Coronary artery (tissue), 2 donors: ENCODE measurements at places on chromosomes 13 and 19.

- DNase-seq: peak; percentile 61
These were observed 161.4 kb downstream of the STK24 start for GRCh38 chr13:98415326-98416070.

- DNase-seq: no peak
These were observed 2.2 kb downstream of the ERCC2 start for GRCh38 chr19:45368127-45368526.

- DNase-seq: no peak
These were observed 1141.6 kb upstream of the MIR17HG start for GRCh38 chr13:90205911-90206310.

GRCh38 chr13:68064001-68064770, 834.0 kb upstream of the PCDH9 start:
- no peak for DNase-seq

GRCh38 chr13:112744168-112745021, 54.6 kb downstream of the ATP11A start:
- DNase-seq: no peak

- DNase-seq: no peak
These were observed 22.0 kb downstream of the CEACAM16 start for GRCh38 chr19:44720945-44721344.

- DNase-seq: no peak
These were observed 9.4 kb upstream of the F7 start for GRCh38 chr13:113096052-113096744.

- no peak for DNase-seq
These were observed 24.0 kb upstream of the SCEL start for GRCh38 chr13:77511552-77511951.

- no peak for DNase-seq
These were observed 349.7 kb downstream of the LIG4 start for GRCh38 chr13:107865643-107866031.

DNA sequence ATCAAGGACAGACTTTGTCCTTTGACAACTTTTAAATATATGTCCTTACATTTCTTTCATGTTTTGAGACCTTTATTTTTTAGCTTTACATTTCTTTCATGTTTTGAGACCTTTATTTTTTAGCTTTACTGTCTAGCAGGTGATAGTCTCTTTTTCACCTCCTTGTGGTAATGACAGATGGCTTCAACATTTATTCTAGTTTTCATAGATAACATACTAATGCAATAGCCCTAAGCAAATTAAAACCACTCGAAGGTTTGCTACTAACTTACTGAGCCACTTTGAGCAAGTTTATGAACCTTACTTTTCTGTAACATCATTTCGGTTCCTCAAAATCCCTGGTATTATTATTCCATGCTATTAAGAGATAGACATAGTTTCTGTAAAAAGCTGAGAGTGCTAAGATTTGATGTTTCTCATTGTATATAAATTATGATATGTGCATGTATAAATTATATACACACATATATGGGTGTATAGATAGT, 4.5 kb downstream of the DACH1 start:
- no peak for DNase-seq

DNA sequence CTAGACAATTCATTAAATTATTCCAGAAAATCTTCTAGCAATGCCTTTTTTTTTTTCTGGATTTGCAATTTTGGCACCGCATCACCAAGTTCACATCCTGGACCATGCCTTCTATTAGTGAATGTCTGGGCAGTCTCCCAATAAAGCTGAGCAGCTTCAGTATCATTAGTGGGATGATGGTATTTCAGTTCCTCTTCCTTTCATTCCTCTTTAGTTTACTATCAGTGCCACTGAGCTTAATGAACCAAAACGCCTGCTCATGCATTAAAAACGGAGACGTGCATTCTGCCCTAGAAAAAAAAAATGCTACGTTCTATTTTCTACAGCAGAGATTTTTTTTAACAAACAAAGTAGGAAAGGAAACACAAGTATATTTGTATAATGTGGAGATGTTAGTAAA, 343.0 kb downstream of the PCDH9 start:
- no peak for DNase-seq

DNA sequence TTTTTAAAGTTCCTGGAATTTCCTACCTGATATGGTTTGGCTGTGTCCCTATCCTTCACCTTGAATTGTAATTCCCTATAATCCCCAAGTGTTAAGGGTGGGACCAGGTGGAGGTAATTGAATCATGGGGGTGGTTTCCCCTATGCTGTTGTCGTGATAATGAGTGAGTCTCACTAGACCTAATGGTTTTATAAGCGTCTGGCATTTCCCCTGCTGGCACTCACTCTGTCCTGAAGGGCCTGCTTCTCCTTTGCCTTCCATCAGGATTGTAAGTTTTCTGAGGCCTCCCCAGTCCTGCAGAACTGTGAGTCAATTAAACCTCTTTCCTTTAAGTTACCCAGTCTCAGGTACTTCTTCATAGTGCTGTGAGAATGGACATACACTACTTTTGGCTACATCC, 298.7 kb downstream of the HS6ST3 start:
- no peak for DNase-seq

DNA sequence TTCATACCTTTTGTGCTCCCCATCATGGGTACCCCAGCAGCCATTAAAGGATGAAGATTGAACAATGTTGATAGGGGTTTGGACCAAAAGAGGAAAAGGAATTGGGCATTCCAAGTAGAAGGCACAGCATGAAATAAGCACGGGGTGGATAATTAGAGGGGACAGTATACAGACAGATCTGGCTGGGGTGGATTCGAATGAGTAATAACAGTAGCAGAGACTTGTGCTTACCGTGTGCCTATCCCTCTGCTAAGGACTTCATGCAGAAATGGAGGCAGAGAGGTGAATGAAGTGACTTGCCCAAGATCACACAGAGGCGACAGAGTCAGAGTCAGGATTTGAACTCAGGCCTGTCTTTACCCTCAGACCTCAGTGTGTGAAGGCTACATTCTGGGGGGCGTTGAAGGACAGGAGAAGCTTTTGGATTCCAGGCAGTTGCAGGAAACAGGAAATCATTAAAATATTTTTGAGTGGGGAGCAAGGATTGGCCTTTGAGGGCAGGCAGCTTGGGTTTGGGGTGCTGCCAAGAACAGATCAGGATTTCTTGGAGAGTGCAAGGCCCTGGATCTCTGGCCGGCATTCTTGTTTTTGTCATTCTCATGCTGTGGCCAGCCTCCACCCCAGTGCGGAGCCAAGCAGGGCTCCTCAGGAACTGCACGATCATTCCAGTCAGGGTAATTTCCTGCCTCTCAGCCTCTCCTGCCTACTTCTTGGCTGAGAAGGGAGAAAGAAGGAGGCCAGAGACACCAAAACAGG, 18.7 kb downstream of the PAF1 start:
- peak; percentile 86 for DNase-seq

DNA sequence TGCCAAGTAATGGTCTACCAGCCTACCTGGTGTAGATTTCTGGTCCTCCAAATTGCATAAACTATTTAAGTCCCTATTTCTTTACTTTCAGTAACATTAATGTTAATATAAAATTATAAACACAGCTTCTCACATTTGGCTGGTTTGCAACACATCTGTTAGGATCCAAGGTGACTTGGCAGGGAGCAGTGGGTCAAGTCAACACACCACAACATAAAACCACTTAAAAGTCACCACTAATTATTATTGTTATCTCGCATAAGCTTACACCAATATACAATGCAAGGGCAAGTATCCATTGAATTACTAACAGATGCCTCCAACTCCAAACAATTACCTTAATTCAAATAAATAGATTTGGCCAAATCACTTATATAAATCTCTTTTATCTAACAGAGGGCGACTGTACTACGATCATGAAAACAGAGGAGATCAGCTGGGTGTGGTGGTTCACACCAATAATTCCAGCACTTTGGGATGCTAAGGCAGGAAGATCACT, 74.7 kb downstream of the FGF14 start:
- no peak for DNase-seq

- DNase-seq: no peak
These were observed 1.1 kb upstream of the PDE4A start for GRCh38 chr19:10419200-10419645.

- DNase-seq: no peak
These were observed 904.8 kb upstream of the PCDH20 start for GRCh38 chr13:62320129-62321108.

GRCh38 chr13:42600943-42601342, 27.0 kb downstream of the TNFSF11 start:
- DNase-seq: no peak

GRCh38 chr13:90800082-90800746, 547.3 kb upstream of the MIR17HG start:
- DNase-seq: no peak

GRCh38 chr13:100620792-100621191, 32.2 kb upstream of the GGACT start:
- DNase-seq: no peak

- no peak for DNase-seq
These were observed 1.1 kb downstream of the NAA16 start for GRCh38 chr13:41312176-41312500.

GRCh38 chr13:78608688-78609463, 5.5 kb upstream of the POU4F1 start:
- DNase-seq: no peak

DNA sequence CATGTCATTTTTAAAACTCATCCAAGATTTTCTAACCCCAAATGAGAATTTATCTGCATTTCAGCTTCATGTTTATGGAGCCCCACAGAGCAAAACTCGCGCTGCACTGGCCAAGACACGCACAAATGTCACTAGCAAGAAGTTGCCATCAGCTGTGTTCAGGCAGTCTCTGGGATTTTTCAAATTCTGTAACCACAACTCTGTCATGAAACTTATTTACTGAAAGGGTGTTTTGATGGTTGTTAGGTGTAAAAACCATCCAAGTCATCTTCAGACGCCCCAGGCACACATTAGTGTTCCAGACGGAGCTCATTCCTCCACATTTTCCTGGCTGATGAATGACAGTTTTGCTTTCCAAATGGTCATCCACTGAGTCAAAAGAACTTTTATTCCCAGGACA, 63.4 kb downstream of the SLC7A1 start:
- no peak for DNase-seq

- DNase-seq: no peak
These were observed 264.1 kb upstream of the SPRY2 start for GRCh38 chr13:80605011-80605410.

- DNase-seq: no peak
These were observed 385.8 kb downstream of the KCNRG start for GRCh38 chr13:50401049-50401505.

- no peak for DNase-seq
These were observed 121.7 kb downstream of the SLITRK5 start for GRCh38 chr13:87792878-87793277.

DNA sequence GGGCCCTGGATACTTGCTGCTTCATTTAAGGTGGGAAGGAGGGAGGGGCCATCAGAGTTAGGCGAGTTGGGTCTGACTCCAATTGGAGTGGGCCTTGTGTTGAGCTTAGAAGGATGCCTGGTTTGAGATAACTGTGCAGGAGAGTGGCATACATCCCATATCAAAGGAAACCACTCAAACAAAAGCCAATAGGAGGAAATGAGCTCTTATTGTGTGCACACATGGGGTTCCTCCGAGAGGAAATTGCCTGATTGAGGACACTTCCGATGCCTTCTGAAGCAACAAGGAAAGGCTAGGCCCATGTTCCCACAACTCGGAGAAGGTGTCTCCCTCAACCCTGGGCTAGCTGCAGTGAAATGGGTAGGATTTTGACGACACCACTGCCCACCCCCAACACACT, 19.6 kb downstream of the MBNL2 start:
- no peak for DNase-seq

- DNase-seq: no peak
These were observed 34.4 kb downstream of the ITGBL1 start for GRCh38 chr13:101486708-101487437.

GRCh38 chr13:84445776-84446175, 563.5 kb upstream of the SLITRK1 start:
- DNase-seq: no peak

DNA sequence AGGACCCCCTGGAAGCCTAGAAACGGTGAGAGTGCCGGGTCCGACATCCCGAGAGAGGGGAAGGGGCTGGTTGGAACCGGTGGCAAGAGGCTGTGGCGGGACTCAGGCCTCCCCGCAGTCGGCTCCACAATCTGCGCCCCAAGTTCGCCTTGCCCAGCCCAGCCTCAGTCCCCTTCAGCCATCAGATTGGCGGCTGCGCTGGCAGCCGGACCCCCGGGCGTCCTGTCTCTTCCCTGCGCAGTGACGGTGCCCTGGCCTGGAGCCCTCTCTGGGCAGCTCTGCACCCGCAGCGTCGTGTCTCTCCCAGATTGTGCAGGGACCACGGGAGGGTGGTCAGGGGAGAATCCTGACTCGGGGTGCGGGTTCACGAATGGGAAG, 315 bp downstream of the ZNF492 start:
- no peak for DNase-seq

- no peak for DNase-seq
These were observed 854 bp downstream of the RNASEH2B start for GRCh38 chr13:50910485-50910805.

DNA sequence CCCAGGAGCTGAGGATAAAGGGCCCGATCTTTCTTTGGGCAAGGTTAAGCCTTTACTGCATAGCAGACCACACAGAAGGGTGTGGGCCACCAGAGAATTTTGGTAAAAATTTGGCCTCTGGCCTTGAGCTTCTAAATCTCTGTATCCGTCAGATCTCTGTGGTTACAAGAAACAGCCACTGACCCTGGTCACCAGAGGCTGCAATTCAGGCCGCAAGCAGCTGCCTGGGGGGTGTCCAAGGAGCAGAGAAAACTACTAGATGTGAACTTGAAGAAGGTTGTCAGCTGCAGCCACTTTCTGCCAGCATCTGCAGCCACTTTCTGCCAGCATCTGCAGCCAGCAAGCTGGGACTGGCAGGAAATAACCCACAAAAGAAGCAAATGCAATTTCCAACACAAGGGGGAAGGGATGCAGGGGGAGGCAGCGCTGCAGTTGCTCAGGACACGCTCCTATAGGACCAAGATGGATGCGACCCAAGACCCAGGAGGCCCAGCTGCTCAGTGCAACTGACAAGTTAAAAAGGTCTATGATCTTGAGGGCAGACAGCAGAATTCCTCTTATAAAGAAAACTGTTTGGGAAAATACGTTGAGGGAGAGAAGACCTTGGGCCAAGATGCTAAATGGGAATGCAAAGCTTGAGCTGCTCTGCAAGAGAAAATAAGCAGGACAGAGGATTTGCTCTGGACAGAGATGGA, 8.4 kb upstream of the CEACAM19 start:
- no peak for DNase-seq

GRCh38 chr13:21528616-21529015, 69.5 kb upstream of the ZDHHC20 start:
- DNase-seq: no peak

GRCh38 chr13:88623150-88623549, 952.0 kb downstream of the SLITRK5 start:
- no peak for DNase-seq

- DNase-seq: no peak
These were observed 4.0 kb upstream of the SMAD9 start for GRCh38 chr13:36924001-36924400.
